ENCODE measurements at places on chromosomes 1 and 21. TPM values are rescaled to one million over a fixed set of nuclear protein-coding genes. Genes with fewer than 3 reads are reported as not detected.

- no peak for DNase-seq
These were observed 20.1 kb upstream of the S100A10 start for GRCh38 chr1:152013664-152014237.

DNA sequence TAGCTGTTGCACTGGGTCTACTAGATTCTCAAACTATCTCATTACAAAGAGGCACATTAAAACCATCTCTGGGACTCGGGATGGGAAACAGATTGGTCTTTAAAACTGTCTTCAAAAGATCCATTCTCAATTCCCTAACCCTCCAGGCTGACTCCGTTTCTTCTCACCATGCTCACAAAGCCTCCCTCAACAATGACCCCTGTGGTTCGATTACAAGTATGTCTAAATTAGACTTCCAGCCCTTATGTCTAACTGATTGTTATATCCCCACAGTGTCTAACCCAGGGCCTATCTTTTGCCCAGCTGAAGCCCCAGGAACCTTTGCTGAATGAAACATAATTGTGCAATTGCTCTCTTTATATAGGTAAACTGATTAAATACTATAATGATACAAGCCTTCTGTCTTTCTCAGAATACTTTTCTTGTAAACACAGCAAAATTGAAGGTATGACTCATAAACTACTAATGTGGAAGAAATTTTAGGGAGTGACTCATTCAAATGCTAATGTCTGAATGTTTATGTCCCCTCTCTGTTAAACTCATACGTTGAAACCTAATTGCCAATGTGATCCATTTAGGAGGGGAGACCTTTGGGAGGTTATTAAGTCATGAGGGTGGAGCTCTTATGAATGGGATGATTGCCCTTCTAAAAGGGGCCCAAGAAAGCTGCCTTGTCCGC, 65.6 kb upstream of the DAB1 start:
- no peak for DNase-seq

The HSPA6 gene
- total RNA-seq = 1.1 TPM

GRCh38 chr1:208516780-208517179, 272.6 kb upstream of the PLXNA2 start:
- no peak for DNase-seq

DNA sequence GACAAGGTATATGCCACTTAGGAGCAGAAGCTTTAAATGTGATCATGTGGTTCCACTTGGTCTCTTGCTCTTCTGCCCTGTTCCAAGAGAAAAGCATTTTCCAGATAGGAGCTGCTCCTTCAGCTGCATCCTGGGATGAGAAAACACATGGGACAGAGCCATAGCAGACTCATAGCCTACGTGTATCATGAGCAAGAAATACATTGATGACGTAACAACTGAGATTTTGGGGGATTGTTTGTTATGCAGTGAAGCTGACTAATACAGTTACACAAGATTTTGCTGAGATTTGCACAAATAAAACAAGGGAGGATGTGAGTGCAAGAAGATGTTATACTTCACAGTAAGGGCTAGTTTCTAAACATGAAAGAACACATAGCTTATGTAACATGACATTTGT, 36.0 kb upstream of the IRF2BP2 start:
- no peak for DNase-seq

GRCh38 chr1:22264464-22265341, 121.8 kb upstream of the WNT4 start:
- DNase-seq = no peak

The PRR9 gene
- not detected for total RNA-seq

DNA sequence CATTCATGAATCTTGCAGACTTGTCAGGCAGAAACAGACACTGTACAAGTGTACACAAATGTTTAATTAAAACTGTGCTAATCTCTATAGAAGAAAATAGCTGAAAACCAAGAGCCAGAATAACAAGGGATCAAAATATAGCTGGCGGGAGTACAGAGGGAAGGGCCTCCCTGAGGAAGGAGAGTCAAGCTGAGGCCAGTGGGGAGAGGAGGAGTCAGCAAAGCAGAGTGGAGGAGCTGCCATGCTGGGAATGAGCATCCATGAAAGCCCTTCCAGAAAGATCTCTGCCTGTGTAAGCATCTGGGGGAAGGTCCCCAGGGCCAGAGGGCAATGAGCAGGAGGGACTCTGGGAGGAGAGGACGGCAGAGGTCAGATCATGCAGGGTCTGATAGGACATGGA, 15.1 kb downstream of the SLAMF8 start:
- no peak for DNase-seq

DNA sequence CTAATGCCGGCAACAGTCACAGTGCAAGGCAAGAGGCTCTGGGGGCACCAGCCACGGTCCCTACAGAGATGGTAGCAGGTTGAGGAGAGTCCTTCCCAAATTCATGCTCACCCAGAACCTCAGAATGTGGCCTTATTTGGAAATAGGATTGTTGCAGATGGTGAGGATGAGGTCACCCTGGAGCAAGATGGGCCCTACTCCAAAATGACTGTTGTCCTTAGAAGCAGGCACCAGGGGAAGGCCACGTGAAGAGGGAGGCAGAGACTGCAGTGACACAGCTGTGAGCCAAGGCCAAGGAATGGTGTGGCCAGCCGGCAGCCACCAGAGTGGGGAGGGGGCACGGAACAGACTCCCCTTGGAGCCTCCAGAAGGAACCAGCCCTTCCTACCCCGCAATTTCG, 70.8 kb upstream of the CLDN14 start:
- no peak for DNase-seq

DNA sequence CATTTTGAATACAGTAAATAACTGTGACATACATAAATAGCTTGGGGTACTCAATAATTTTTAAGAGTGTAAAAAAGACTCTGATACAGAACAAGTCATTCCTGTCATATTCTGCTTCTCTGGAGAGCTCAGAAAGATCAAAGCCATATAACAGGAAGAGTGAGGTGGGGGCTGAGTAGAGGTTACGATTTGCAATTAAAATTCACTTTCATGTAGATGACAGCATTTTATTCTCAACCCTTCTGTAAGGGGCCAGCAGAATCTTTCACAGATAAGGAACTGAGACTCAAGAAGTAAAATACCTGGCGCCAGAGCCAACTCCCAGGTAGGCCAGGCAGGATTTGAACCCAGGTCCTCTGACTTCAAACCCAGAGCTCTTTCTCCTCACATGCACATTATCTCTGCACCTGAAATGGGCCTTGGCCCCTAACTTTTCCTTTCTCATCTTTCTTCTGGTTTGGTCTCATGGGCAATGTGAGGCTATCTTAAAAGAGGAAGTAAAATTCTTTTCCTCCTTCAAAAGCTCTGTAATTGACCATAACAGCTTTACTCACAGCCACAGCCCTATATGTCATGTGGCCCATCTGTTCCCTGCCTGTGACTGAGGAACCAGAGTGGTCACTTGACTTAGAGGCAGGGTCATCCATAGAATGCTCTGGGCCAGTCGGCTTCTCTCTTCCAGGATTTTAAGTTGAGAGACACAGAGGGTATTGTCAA, 80.9 kb upstream of the SYT6 start:
- no peak for DNase-seq

DNA sequence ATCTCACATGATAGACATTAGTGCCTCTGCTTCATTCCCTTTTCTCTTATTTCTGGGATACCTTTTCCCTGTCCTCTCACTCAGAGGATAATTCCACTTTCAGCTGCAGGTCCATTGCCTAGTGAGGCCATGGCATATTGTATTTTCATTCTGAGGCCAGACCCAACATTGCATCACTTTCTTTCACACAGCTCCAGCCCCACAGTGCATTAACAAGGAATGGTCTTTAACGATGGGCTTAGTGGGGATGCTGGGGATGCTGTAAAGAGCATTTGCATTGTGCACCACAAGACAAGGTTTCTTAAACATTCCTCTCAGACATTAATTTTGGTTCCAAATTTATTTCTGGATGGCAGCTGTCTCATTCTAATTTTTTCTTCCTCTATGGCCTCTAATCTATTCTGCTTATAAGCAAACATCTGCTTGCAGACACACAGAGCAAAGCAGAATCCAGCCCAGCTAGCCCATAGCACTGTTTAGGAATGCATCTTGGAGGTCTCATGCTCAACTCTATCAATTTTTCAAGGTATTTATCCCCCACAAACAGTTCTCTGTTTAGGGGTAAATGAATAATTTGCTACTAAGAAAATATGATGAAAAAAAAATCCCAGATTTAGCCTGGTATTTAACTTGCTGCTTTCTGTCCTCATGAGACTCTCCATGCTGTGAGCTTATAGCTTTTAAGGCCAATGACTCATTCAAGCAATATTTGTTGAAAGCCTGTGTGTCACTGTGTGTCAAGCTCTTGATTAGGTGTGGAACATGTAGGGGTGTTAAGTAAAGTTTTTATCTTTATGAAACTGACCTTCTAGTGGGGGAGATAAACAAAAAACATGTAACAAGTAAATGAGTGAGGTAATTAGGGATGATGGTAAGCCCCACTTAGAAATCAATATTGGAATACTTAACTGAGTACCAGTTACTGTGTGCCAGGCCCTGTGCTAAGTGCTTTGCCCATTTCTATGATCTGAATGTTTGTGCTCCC, 44.5 kb upstream of the CCDC190 start:
- DNase-seq = no peak

- no peak for DNase-seq
These were observed 102.4 kb upstream of the PKN2 start for GRCh38 chr1:88581703-88582102.

- DNase-seq = no peak
These were observed 31.1 kb downstream of the EEIG2 start for GRCh38 chr1:108590957-108591356.

GRCh38 chr1:217946511-217946910, 315.4 kb downstream of the SPATA17 start:
- DNase-seq = no peak
